Upper lobe of right lung (tissue), 1 donor: ENCODE measurements at places on chromosomes 5 and 9. TPM values are rescaled to one million over a fixed set of nuclear protein-coding genes. Genes with fewer than 3 reads are reported as not detected.

Gene COL15A1
- 8.0 TPM for total RNA-seq

Gene SLC25A2
- 0.64 TPM for total RNA-seq

Gene CCDC180
- 4.0 TPM for total RNA-seq

Gene PCDHGB1
- total RNA-seq: 2.0 TPM

Gene CNTLN
- total RNA-seq: 7.4 TPM

Gene PITX1
- total RNA-seq: not detected

Gene RUSC2
- total RNA-seq: 31.5 TPM

Gene SLCO4C1
- 36.9 TPM for total RNA-seq

Gene RHOBTB3
- total RNA-seq: 54.2 TPM

Gene RASGRF2
- 5.4 TPM for total RNA-seq

Gene GRM6
- not detected for total RNA-seq

DNA sequence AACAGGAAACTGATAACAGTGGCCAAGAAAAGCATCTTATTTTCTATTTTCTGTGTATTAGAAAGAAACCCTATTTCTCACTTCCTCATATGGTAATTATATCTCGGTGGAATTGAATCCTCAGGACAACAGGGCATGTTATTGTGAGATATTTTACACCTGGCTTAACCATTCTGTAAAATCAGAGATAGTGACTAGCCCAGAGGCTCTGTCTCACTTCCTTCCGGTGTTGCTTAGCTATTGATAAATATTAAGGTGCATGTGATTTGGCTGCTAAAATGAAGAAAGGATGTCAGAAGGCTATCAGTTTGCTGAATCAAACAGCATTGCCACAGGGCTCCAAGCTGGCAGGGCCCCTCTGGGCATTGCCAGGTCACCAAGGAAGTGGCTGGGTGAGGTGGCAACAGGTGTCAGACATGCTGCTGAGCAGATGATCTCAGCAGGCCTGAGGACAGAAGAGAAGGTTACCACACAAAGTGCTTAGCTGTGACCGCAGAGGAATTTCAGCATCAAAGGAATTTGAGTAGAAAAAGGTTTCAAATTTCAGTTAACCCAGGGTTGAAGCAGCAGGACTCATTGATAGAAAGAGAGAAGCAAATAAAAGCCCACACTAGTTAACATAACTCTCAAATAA, 330.7 kb downstream of the PDE4D start:
- peak; percentile 69 for DNase-seq
- no peak overlapping the region for H3K27ac ChIP-seq
- H3K4me3 ChIP-seq: no peak overlapping the region
- no peaks in the 10 kb centered on the region for H3K36me3 ChIP-seq

GRCh38 chr5:101995585-101995984, 300.5 kb downstream of the SLCO4C1 start:
- DNase-seq: no peak
- H3K4me1 ChIP-seq: no peaks in the 10 kb centered on the region
- no peaks in the 10 kb centered on the region for H3K36me3 ChIP-seq
- H3K27ac ChIP-seq: no peak overlapping the region

DNA sequence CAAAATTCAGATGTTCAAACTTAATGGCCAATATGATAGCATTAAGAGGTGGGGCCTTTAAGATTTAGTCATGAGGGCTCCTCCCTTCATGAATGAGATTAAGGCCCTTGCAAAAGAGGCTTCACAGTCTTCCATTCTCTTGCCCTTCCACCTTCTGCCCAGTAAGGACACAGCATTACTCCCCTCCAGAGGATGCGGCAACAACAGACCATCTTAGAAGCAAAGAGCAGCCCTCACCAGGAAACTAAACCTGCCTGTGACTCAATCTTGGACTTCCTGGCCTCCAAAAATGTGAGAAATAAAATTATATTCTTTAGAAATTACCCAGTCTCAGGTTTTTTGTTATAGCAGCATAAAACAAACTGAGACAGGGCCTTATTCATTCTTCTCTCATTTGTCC, 8.2 kb downstream of the AP3B1 start:
- peaks cover 20% of the 10 kb centered on the region for H3K4me1 ChIP-seq
- H3K36me3 ChIP-seq: no peaks in the 10 kb centered on the region
- no peak overlapping the region for H3K4me3 ChIP-seq
- no peak overlapping the region for H3K27ac ChIP-seq

GRCh38 chr9:103990311-103990710, 103.8 kb upstream of the SMC2 start:
- H3K27ac ChIP-seq: no peak overlapping the region
- H3K4me3 ChIP-seq: no peak overlapping the region
- no peaks in the 10 kb centered on the region for H3K27me3 ChIP-seq
- no peaks in the 10 kb centered on the region for H3K4me1 ChIP-seq
- no peaks in the 10 kb centered on the region for H3K36me3 ChIP-seq

GRCh38 chr5:167426501-167426900, 864.9 kb upstream of the WWC1 start:
- no peak overlapping the region for H3K27ac ChIP-seq
- no peaks in the 10 kb centered on the region for H3K4me1 ChIP-seq
- H3K27me3 ChIP-seq: no peaks in the 10 kb centered on the region
- no peaks in the 10 kb centered on the region for H3K36me3 ChIP-seq

- H3K4me3 ChIP-seq: no peak overlapping the region
- no peaks in the 10 kb centered on the region for H3K27me3 ChIP-seq
- H3K27ac ChIP-seq: no peak overlapping the region
- H3K4me1 ChIP-seq: no peaks in the 10 kb centered on the region
- DNase-seq: no peak
Observed at GRCh38 chr9:8864545-8864896, 1064.9 kb upstream of the DMAC1 start.

- H3K27ac ChIP-seq: no peak overlapping the region
- H3K4me1 ChIP-seq: no peaks in the 10 kb centered on the region
- H3K27me3 ChIP-seq: no peaks in the 10 kb centered on the region
- no peak for DNase-seq
- no peak overlapping the region for H3K4me3 ChIP-seq
Observed at GRCh38 chr5:59483971-59484472, 409.5 kb downstream of the PDE4D start.

GRCh38 chr5:134840811-134841210, 5.0 kb upstream of the C5orf24 start:
- no peak overlapping the region for H3K4me3 ChIP-seq
- H3K27me3 ChIP-seq: no peaks in the 10 kb centered on the region
- H3K36me3 ChIP-seq: peaks cover 14% of the 10 kb centered on the region

- DNase-seq: no peak
- no peaks in the 10 kb centered on the region for H3K27me3 ChIP-seq
- no peak overlapping the region for H3K4me3 ChIP-seq
- H3K36me3 ChIP-seq: no peaks in the 10 kb centered on the region
- H3K4me1 ChIP-seq: no peaks in the 10 kb centered on the region
- no peak overlapping the region for H3K27ac ChIP-seq
Observed at GRCh38 chr5:101045689-101046088, 142.6 kb upstream of the ST8SIA4 start.

- peaks cover 4% of the 10 kb centered on the region for H3K4me1 ChIP-seq
- H3K4me3 ChIP-seq: no peak overlapping the region
- H3K27me3 ChIP-seq: no peaks in the 10 kb centered on the region
- no peaks in the 10 kb centered on the region for H3K36me3 ChIP-seq
Observed at GRCh38 chr9:38670542-38671371, 49.2 kb downstream of the FAM240B start.

DNA sequence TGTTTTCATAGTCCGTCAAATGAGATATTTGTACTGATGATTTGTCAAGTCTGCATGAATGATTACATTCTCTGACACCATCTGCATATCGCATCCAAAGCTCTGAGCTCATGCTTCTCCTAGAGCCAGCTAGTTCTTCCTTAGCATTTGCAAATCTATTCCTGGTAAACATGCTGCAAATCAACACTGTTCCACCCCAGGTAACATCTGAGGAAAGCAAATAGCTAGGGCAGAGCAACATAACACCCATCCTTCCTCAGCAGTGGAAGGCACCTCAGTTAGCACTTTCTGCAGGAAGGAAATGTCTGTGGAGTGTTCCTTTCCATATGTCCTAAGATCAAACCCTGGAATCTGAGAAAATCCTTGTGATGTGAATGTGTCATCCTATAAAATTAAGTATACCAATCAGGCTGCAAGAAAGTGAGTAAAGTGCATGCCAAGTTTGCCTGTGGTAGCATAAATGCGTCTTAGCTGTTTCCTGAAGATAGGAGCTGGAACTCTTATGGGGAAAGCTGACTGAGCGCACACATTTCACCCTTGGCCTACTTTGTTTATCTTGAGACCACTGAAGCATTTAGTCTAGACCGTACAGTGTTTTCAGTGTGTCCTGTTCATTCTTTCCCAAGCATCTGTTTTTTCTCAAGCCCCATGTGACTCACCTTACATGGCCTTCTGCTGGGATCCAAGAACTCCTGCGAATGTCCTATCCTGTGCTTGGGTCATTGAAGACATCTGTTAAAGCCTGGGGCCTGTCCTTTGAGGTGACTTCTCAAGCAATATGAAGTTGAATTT, 50.9 kb upstream of the STARD4 start:
- no peaks in the 10 kb centered on the region for H3K4me1 ChIP-seq
- no peaks in the 10 kb centered on the region for H3K36me3 ChIP-seq
- H3K27ac ChIP-seq: no peak overlapping the region

DNA sequence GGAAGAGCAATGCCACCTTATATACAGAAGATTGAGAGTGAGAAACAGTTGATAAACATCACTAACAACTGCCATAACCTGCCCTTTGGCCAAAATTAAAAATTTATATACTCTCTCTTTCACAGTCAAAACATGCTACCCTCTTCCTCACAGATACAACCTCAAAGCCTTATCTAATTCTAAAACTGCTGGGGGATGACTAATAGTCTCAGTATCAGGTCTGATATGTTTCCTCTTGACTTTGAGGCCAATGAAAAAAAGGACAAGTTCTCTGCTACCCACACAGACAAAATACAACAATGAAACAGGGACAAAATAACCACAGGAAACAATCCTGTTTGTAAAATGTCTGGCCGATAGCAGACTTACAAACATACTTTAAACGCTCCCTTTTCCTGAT, 485.6 kb upstream of the NUDT12 start:
- H3K36me3 ChIP-seq: no peaks in the 10 kb centered on the region
- no peaks in the 10 kb centered on the region for H3K27me3 ChIP-seq
- no peak overlapping the region for H3K27ac ChIP-seq
- no peak overlapping the region for H3K4me3 ChIP-seq
